ENCODE measurements at places on chromosomes 6 and 20. TPM values are rescaled to one million over a fixed set of nuclear protein-coding genes. Genes with fewer than 3 reads are reported as not detected.

DNA sequence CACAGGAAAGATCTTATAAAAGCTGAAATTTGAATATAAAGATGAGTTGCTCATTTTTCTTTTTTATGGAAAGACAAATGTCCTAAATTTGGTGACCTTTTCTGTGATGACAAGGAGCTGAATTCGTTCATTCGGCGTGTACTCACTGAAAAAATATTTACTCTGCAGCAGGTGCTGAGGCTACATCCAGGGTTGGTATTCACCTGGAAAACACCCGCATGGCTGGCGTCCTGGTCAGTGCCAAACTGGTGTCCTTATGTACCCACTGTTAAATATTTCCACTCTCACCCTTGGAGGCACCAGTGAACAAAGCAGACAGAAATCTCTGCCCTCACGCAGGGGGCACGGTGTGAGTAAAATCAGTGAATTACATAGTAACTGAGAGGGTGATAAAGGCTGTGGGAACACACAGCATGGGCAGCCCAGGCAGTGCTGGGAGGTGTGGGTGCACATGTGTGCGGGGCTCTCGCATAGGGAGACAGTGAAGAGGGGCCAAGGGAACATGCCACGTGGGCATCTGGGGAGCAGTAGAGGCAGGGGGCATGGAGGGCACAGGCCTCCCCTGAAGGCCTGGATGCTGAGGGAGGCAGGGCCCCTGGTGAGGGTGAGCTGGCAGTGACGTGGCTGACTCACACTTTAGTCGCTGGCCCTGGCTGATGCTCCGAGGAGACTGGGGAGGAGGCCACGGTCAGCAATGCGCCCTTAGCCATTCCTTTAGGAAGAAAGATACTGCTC, 89.7 kb downstream of the INSM1 start:
- DNase-seq: no peak

DNA sequence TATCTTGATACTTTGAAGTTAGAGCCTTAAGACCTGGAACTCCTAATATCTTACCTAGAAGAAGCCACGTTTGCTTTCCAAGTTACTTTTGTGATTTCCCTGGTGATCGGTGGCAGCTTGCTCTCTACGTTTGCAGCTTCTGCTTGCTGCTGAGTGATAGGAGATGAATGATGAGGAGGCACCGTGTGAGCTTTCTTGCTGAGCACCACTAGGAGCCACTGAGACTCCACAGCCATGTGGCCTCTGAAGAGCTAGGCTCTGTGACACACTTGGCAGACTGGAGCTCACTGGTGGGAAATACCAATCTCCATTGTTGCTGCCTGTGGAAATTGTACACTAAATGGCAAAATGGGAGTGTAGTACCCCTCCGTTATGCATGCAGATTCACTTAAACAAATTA, 161.8 kb downstream of the IBTK start:
- DNase-seq: no peak

DNA sequence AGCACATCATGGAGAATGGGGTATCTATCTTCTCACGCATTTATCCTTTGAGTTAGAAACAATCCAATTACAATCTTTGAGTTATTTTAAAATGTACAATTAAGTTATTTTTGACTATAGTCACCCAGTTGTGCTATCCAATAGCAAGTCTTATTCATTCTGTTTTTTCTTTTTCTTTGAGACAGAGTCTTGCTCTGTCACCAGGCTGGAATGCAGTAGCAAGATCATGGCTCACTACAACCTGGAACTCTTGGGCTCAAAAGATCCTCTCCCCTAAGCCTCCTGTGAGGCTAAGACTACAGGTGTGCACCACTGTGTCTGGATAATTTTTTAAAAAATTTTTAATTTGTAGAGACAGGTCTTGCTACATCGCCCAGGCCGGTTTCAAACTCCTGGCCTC, 201.5 kb upstream of the ZNF217 start:
- no peak for DNase-seq

DNA sequence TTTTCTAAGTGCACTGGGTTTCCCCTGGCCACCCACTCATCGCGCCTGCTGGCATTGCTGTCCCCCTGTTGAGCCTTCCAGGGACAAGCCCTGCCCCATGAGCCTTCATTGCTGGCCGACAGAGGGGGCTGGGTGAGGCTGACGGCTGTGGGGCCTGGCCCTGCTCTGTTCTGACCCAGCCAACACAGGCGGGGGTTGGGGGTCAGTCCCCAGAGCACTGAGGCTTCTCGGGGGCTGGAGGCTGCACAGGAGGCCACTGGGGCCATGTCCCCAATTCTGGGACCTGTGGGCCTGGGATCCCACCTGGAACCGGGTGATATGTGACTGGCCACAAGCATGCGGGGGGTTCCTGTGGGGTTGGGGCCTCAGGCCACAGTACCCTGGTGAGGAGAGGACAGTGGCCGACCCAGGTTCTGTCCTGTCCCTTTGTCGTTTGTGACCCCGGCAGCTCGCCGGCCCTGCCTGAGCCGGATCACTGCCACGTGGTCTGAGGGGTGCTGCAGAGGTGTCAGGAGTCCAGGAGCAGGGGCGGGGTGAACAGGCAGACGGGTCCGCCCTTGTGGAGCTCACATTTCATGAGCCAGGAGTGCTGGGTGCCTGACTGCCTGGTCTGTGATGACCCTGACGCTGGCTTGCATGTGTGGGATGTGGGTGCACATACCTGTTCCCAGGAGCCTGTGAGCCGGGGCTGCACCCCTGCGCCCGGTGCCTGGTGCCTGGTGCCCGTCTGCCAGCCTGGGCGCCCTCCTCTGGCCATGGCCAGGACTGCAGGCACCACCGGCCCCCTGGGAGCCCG, 2.1 kb upstream of the COL20A1 start:
- peak; percentile 99 for DNase-seq

GRCh38 chr6:111864138-111865048, 8.9 kb downstream of the FYN start:
- no peak for DNase-seq

Gene MLN
- total RNA-seq: not detected
